ENCODE measurements at places on chromosomes 2 and 18.

GRCh38 chr18:77300579-77300978, 50.9 kb downstream of the GALR1 start:
- DNase-seq, result no peak

DNA sequence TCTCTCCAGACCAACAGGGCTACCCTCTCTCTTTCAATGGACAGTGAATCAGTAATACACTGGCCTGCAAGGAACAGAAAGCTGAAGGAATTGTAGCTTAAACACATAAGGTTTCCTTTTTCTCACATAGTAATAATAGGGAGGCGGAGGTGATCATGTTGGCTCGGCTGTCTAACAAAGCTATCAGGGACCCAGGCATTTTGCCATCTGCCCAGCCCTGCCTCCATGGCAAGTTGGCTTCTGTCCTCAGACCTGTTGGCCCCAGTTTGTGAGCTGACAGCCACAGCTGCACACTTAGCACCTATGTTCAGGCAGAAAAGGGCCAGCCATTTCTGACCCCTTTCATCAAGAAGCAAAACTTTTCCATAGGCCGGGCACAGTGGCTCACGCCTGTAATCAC, 2.0 kb upstream of the CHRNG start:
- peak; percentile 45 for DNase-seq

GRCh38 chr2:239801404-239802184, 223.5 kb downstream of the NDUFA10 start:
- DNase-seq, result no peak

DNA sequence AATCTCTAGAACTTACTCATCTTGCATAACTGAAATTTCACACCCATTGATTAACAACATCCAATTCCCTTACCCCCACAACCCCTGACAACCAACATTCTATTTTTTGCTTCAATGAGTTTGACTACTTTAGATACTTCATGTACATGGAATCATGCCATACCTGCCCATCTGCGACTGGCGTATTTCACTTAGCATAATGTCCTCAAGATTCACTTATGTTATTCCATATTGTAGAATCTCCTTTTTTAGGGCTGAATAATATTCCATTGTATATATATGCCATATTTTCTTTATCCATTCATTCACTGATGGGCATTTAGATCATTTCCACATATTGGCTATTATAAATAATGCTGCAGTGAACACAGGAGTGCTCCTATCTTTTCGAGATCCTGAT, 13.8 kb downstream of the CTAGE1 start:
- no peak for DNase-seq

DNA sequence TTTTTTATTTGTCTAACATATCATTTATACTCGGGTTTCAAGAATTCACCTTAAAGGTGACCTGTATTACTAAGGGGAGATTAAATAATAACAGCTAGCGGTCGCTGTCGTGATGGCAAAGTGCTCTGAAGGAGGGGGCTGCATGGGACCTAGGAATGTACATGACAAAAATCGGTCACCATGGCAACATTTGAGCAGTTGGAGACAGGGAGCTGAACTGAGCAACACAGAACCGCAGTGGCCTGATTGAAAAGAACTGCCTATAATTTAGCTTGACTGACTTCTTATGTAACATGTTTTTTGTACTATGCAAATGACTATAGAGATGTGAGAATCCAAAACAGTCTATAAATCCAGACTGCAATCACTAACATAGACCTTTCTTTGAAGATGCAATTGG, 34.3 kb upstream of the EPHA4 start:
- DNase-seq, result no peak

DNA sequence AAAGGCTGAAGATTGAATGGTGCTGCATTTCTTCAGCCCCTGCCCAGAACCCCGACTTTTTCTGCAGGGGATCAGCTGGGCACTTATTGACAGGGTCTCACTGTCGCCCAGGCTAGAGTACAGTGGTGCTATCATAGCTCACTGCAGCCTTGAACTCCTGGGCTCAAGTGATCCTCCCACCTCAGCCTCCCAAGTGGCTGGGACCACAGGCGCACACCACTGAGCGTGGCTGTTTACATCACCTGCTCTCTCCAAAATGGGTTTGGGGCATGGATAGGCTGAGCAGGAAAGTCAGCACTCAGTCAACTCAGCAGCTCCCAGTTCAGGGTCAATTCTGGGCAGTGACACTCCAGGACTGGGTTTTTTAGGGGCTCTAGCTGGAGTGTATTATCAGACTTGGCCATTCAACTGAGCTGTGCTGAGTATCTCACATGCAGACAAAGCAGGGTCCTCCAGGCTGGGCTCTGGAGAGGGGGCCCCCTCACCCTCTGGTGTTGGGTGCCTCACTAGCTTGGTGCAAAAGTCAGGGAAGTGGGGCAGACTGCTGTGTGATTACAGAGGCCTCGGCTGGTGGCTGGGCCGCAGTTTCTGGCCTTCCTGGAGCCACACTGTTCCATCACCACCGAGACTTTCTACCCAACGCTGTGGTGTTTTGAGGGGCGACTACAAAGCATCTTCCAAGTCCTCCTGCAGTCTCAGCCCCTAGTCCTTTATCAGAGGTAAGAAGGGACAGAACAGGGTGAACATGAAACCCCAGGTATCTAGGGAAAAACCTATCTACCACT, 4.5 kb downstream of the ABHD1 start:
- DNase-seq, result no peak

- no peak for DNase-seq
These were observed 47.2 kb upstream of the MAP2 start for GRCh38 chr2:209376686-209377085.

- DNase-seq, result no peak
These were observed 4.1 kb upstream of the VRK2 start for GRCh38 chr2:58042486-58042970.

GRCh38 chr2:223993634-223994232, 36.5 kb downstream of the MRPL44 start:
- peak; percentile 73 for DNase-seq

GRCh38 chr2:1889099-1889650, 144.9 kb upstream of the PXDN start:
- no peak for DNase-seq

DNA sequence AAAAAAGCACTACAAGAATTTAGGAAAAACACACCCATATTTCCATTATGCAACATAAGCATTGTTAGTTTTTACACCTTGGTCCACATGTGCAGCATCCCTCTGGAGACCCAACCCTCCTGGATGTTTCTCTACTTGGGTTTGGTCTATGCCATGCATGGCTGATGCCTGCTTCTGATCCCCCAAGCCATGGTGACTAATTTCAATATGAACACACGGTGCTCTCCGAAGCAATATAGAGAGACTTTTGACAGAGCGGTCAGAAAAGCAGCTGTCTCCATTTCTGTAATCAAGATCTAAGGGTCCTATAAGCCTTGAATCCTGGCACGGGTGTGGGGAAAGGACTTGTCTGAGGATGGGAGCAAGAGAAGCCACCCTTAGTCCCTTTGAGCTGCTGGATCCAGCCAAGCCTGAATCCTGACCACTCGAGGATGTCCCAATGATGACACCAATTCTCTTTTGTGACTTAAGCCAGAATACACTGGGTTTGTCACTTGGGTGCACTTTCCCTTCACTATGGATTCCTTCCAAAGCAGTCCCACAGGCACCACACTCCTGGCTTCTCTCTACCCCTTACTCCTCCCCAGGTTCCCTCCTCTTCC, 91.5 kb downstream of the ACTR2 start:
- no peak for DNase-seq

- DNase-seq, result no peak
These were observed 121.7 kb downstream of the MMADHC start for GRCh38 chr2:149465873-149466272.

Data from mucosa of gallbladder (tissue), 1 donor.